ENCODE measurements at places on chromosomes 3 and 15.

GRCh38 chr3:122403489-122403888, 12.4 kb downstream of the WDR5B start:
- DNase-seq, result no peak

GRCh38 chr3:153273217-153273616, 111.2 kb downstream of the RAP2B start:
- no peak for DNase-seq

GRCh38 chr3:96869316-96869715, 54.9 kb downstream of the EPHA6 start:
- no peak for DNase-seq

GRCh38 chr3:195268576-195269309, 2.2 kb downstream of the XXYLT1 start:
- DNase-seq, result no peak

- DNase-seq, result no peak
Measured at GRCh38 chr3:98784042-98784441, 20.9 kb downstream of the ST3GAL6 start.

DNA sequence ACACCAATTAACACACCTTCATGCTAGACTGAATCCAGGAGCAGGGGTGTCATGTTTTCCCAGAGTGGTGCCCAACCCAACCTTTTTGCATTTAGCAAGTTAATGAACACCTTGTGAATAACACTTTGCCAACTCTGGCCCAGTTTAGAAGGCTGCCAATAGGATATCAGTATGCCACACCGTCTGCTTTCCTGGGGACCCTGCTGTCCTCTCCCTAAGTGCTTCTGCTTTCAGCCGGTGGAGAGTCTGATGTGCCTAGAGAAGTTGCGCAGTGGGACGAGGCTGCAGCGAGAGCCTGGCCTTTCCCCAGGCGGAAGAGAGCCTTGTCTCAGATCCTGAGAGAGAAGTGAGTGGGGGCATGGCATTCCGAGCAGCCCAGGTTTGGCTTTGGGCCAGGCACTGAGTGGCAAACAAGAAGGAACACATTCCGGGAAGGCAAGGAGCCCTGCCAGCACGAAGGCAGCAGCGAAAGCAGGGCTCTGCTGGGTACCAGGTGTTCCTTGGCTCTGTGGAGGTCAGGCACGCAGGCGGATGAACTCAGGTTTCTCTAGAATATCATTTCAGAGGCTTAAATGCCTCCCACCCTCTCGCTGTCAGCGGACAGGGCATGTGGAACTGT, 36.9 kb downstream of the SENP8 start:
- no peak for DNase-seq

DNA sequence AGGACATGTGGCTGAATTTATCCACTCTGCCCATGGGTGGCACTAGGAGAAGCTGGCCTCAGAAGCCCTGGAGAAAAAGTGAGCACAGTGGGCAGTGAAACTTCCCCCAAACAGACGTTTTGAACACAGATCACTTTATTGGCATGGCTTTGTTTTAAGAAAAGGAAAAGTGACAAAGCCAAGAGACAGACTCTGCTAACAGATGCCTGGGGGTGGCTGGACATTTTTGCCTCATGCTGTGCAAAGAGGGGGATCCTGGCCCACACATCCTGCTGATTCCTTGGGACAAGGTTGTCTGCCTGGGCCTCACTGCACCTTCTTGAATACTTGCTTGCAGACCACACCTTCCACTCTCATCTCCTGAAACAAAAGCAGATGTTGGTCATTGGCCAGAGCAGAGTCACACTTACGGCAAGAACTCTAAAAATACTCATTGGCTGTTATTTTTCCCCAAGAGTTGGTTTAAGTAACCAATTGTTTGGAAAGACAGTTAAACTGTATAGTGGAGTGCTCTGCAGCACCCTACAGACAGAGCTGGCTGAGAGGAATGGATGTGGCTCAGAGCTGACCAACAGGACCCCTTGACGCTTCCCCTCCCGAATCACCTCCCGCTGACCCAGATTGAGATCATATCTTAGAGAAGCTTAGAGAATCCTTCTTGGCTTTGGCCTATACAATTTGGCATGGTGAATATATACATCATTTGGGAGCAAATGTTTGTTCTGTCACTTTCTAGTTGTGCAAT, 22.0 kb downstream of the RBP1 start:
- no peak for DNase-seq
